ENCODE measurements at places on chromosomes 2 and 18. TPM values are rescaled to one million over a fixed set of nuclear protein-coding genes. Genes with fewer than 3 reads are reported as not detected.

Gene TMEM200C
- under 0.01 TPM for total RNA-seq

Gene TIMM21
- 19.6 TPM for total RNA-seq

Gene POTEI
- total RNA-seq, result 0.26 TPM

Gene GATA6
- total RNA-seq, result 0.51 TPM

Gene FAM110C
- 0.39 TPM for total RNA-seq

Gene IHH
- under 0.01 TPM for total RNA-seq

Gene HS6ST1
- 8.3 TPM for total RNA-seq

Gene CACNB4
- total RNA-seq, result under 0.01 TPM

Gene CIB4
- not detected for total RNA-seq

Gene MARCHF4
- total RNA-seq, result 0.13 TPM

Gene SNORC
- total RNA-seq, result 0.13 TPM

Gene COL5A2
- 37.0 TPM for total RNA-seq

Gene ACMSD
- total RNA-seq, result not detected

Gene REG3A
- not detected for total RNA-seq

Gene APCDD1
- total RNA-seq, result not detected

Gene SNRNP27
- total RNA-seq, result 17.4 TPM

Gene DNAH7
- under 0.01 TPM for total RNA-seq

Gene SPC25
- 1.4 TPM for total RNA-seq

Gene PLEK
- total RNA-seq, result under 0.01 TPM

Gene SIX2
- total RNA-seq, result not detected

Gene GRHL1
- total RNA-seq, result 0.76 TPM

Gene SPDYA
- 0.13 TPM for total RNA-seq

Gene AMER3
- not detected for total RNA-seq

Gene SAP130
- 2.4 TPM for total RNA-seq

Gene CDH19
- under 0.01 TPM for total RNA-seq

Gene FAP
- 1.3 TPM for total RNA-seq

Gene PIEZO2
- total RNA-seq, result 343 TPM

Gene FIGN
- total RNA-seq, result under 0.01 TPM

Gene SLC38A11
- not detected for total RNA-seq

Gene TEKT4
- not detected for total RNA-seq

Gene HDAC4
- 10.4 TPM for total RNA-seq

Gene CFAP65
- not detected for total RNA-seq

Gene FAM237A
- total RNA-seq, result not detected

Gene CABLES1
- 30.3 TPM for total RNA-seq

Gene TWIST2
- total RNA-seq, result 0.38 TPM

Gene KCNG2
- total RNA-seq, result 0.26 TPM

Gene TMEM247
- total RNA-seq, result not detected

Gene RAX
- total RNA-seq, result not detected

Gene SNTG2
- 0.38 TPM for total RNA-seq

Gene TRMT61B
- 9.4 TPM for total RNA-seq

Gene CCDC141
- total RNA-seq, result 1.5 TPM

Gene SLC14A1
- not detected for total RNA-seq

Gene LCT
- total RNA-seq, result not detected

Gene CPS1
- total RNA-seq, result 0.51 TPM

Gene ARMC9
- total RNA-seq, result 6.0 TPM

Gene HOXD9
- total RNA-seq, result 16.8 TPM

Gene CFAP221
- total RNA-seq, result not detected

Gene SIGLEC15
- under 0.01 TPM for total RNA-seq

Gene DHRS9
- not detected for total RNA-seq

Gene ACTG2
- total RNA-seq, result not detected

Gene SP9
- total RNA-seq, result not detected

Gene VSNL1
- not detected for total RNA-seq
